Vagina (tissue), 2 donors: ENCODE measurements at places on chromosomes 4 and X.

- no peak for DNase-seq
Measured at GRCh38 chr4:26484032-26484515, 6.2 kb downstream of the CCKAR start.

GRCh38 chr4:105135785-105136184 is 10.9 kb upstream of the TET2 start:
- DNase-seq, result no peak

GRCh38 chr4:145935253-145936141 is 3.1 kb downstream of the ZNF827 start:
- no peak for DNase-seq

DNA sequence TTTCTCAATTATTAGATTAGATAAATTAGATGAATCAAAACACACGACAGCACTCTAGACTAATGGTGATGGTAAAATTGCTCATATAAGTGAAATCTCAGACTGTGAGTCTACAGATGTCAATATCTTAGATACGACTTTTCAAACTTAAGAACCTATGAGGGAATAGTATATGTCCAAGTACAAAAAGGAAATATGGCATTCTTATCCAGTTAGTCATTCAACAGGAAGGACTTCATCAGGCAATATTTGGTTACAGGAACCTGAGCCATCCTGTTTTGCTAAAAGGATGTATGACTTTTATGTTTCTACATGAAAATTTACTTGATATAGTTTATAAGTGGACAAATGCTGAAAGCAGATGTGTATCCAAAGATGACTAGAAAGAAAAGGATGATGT is 107.0 kb downstream of the CT47B1 start:
- no peak for DNase-seq

GRCh38 chrX:8245411-8245810 is 74.3 kb upstream of the VCX2 start:
- DNase-seq, result no peak

GRCh38 chrX:107551546-107551945 is 76.8 kb upstream of the PRPS1 start:
- DNase-seq, result no peak

GRCh38 chr4:141311246-141312204 is 90.8 kb downstream of the ZNF330 start:
- no peak for DNase-seq

GRCh38 chrX:25076941-25077500 is 61.3 kb upstream of the ARX start:
- no peak for DNase-seq

DNA sequence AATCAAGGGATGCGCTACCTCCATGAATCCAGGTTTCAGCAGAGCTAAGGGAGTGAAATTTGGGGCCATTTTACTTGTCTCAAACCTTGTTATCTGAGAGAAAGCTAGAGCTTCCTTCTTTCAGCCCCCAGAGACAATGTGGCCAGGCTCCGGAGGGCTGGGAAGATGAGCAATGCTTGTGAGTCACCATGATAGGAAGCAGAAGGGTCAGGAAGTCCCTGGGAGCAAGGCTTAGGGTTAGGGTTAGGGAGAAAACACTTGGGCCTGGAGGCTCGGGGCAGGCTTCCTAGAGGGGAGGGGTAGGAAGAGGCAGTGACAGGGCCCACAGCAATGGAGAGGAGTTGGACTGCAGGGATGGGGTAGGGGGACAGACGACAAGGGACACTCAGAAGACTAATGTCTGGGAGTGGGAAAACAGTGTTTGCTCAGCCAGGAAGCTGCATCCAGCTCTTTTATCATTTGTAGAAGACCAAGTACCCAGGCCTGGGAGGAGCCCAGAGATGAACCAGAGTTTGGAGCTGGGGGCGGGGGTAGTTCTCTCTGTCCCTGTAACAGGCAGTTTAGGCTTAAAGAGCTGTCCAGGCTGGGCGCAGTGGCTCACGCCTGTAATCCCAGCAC is 16.4 kb upstream of the PORCN start:
- DNase-seq, result no peak

GRCh38 chrX:13428053-13428786 is 108.4 kb upstream of the ATXN3L start:
- DNase-seq, result no peak

DNA sequence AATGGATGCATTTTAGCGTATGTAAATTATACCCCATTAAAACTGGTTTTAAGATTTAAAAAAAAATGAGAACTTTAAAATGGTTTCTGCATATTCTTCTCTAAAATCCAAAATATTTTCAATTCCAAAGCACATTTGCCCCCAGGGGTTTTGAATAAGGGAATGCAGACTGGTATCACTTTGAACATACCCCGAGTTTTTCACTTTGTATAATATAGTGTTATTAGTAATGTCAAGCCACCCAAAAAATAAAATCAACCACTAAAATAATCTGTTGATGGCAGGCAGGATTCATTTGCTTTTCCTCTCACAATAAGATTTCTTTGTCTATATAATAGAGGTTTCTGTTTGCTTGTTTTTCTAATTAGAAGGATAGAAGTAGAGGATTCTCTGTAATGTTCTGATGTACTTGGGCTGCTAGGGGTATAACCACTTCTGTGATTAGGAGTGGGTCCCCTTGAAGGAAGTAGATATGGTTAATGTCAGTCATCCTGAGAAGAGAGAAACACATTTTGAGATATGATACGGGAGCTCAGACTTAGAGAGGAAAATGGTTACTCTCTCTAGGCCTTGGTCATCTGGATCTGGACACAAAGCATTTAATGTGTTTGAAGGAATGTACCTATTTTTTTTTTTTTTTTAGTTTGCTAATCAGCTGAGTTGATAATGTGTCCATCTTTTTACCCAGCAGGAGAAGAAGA is 9.3 kb upstream of the LIN54 start:
- DNase-seq, result no peak

- DNase-seq, result no peak
Measured at GRCh38 chr4:124090021-124090420, 622.5 kb downstream of the ANKRD50 start.

DNA sequence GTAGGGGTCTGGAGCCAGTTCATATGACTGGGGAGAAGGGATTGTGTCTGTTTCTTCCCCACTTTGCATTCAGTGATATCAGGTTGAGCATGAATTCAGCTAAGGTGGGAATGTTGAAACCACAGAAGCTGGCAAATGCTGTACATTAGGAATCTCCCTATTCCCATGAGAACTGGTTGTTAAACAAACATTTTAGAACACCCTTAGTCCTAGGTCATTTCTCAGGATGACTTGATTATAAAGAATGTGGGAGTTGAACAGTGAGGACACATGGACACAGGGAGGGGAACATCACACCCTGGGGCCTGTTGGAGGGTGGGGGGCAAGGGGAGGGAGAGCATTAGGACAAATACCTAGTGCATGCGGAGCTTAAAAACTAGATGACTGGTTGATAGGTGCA is 62.6 kb upstream of the LIMCH1 start:
- DNase-seq, result no peak

DNA sequence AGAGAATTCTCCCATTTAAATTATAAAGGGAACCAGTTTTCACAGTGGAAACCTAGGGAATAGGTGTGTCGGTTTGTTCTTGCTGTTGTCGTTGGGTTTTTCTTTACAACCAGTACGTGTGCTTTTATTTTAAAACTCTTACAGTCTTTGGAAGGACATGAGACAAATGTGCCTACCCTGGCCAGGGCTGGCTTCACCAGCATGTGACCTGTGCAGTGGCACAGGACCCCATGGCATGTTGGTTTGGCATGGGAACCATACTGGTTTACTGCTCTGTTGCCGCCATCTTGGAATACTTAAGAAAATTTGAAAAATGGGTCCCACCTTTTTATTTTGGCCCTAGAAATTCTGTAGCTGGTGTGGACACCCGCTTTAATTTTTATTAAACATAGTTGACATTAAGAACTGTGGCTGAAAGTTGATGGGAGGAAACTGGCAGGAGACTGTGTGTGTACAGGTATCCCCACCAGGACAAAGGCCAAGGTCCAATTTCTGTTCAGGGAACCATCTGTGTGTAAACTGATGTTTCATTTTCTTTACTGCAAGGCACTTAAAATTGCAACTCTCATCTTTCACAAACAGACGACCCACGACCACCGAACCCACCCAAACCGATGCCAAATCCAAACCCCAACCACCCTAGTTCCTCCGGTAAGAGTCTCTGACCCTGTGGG is 28.8 kb downstream of the CD99 start:
- no peak for DNase-seq

GRCh38 chr4:40960941-40961340 is 211.2 kb downstream of the NSUN7 start:
- DNase-seq, result no peak

DNA sequence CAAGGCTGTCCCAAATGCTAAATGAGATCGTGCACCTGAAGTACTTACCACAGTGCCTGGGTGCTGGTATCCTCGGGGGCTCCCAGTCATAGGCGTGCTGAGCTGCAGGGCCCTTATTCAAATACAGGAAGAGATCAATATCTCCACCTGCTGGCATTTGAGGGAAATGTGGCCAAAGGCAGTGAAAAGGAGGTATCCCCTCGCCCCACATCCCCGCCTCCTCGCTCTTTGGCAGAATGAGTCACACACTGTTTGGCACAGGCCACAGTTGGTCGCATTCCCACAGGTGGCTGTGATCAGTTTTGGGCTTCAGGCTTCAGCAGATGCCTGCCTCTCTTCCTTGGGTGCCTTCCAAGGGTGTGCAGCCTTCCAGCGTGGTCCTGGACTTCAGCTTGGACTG is 28.4 kb downstream of the ZNF185 start:
- DNase-seq, result no peak

- DNase-seq, result no peak
Measured at GRCh38 chr4:61831987-61832386, 631.9 kb downstream of the ADGRL3 start.

DNA sequence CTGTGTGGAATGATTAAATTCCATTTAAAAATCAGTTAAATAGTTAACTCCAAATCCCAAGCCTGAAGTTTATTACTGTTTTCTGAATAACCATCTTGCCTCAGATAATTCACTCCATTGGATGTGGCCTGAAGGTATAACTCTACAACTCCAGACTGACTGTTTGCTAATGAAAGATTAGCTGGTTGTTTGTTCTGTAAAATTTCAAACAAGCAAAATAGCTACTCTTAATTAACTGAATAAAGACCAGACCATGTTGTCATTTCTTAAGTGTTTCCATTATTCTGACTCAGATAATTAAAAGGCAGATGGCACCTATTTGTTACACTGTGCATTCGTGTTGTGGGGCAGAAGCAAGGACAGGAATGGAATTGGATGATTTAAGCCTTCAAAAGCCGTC is 78.5 kb upstream of the DDIT4L start:
- no peak for DNase-seq

- DNase-seq, result no peak
Measured at GRCh38 chr4:29722253-29722652, 997.9 kb upstream of the PCDH7 start.

- no peak for DNase-seq
Measured at GRCh38 chrX:33129607-33130006, 81.7 kb downstream of the DMD start.

DNA sequence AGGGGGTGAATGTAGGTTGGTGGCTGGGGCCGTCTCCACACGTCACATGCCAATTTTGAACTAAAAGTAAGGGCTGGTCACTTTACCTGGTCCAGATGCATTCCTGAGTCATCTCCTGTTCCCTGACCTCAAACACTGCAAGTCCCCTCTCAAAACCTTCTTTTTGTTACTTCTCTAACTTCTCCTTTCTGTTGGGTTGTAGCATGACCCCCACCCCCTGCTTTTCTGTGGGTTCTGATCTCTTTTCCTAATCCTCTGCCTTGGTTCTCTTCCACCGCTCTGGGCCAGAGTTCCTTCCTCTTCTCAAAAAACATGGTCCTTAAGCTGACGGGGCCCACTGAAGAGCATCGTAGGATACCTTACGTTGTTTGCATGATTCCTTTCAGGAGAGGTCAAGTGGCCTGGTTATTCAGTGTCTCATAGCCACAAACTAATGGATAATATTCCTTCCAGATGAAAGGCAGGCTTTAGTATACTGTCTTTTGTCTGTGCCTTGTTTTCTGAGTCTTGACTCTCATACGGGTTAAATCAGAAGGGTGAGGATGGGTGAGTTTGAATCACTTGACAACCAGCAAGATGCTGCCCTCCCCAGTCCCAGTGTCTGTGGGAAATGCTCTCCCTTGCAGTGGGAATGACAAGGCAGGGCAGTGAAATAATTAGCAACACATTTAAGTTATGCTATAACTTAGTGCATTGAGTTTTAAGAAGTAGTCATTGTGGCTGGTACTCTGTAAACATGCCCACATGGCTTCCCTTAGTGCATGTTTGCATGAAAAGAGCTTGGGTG is 15.1 kb downstream of the SMS start:
- no peak for DNase-seq

DNA sequence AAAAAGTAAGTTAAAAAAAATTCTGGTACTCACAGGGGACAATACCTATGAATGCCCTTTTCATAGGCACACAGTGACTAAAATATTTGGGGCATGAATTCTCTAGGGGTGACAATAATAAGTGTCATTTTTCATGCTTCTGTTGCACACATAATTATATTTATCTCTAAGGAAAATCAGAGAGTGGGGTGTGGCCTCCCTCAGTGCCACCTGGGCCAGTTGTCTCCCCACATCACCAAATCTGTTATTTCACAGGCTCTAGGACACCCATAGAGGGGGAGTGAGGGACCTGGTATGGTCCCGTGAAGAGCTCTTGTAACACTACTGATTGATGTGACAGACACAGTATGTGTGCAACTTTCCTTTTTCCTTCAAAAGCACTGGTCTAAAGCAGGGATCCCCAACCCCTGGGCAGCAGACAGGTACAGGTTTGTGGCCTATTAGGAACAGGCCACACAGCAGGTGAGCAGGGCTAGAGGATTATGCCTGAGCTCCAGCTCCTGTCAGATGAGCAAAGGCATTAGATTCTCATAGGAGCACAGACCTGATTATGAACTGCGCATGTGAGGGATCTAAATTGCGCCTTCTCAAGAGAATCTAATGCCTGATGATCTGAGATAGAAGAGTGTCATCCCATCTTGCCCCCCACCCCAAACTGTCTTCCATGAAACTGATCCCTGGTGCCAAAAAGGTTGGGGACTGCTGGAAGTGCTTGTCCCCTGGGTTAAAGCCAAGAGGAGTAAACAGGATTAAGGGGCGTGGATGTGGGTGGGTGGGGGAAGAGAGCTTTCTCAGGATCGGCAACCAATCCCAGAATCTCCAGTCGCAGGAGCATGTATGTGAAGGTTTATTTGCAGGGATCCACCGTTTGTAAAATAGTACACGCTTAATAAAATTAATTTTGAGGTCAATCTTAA is 856 bp downstream of the SLC9B1 start:
- DNase-seq, result no peak

- no peak for DNase-seq
Measured at GRCh38 chrX:126137899-126138298, 28.2 kb downstream of the DCAF12L2 start.

GRCh38 chrX:17005712-17006368 is 59.4 kb downstream of the REPS2 start:
- no peak for DNase-seq

GRCh38 chr4:1609901-1610790 is 74.0 kb downstream of the FAM53A start:
- DNase-seq, result no peak

DNA sequence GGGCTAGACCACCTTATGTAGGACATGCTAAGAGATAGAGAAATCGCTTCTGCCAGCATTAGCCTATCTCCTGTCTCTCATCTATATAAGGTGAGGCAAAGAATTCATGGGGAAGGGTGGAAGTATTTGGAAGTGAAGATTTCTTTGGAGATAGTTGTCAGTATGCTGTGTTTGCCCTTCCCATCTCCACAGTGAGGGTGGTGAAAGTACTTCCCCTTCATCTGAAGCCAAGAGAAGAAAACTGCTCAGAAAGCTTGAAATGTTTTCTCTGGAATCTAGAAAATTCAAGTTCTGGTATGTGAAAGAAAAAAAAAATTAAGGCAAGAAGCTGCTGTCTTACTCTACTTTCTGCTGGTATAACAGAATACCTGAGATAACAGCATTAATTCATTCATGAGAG is 12.3 kb upstream of the ADH5 start:
- DNase-seq, result no peak

GRCh38 chrX:68934922-68935321 is 106.1 kb downstream of the EFNB1 start:
- no peak for DNase-seq
